ENCODE measurements at places on chromosomes 4 and X.

- DNase-seq = no peak
Measured at GRCh38 chr4:53346920-53347852, 18.7 kb downstream of the SCFD2 start.

DNA sequence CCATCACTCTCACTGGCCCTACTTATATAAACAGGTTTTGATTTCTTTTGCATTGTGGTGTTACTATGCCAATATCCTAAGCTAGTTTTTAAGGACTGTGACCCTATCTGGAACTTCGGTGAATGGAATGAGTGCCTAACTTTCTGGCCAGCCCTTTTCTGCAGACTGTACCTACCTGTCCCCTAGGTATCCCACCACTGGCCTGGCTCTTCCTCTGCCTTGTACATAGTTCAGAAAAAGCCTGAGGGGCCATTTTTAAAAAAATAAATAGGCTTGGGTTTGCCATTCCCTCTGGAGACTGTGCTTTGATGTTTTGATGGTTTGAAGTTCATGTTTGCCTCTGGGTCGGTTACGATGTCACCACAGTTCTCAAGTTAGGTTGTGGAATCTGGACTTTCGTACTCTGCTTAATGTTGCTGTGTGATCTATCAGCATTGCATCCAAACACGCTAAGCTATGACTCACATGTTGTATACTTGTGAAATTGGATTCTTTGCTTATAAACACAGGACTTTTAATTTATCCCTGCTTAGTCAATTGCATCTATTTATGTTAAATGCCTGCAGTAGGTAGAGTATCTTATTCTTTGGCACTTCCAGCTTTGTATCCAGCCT, 182.0 kb downstream of the ANKRD50 start:
- no peak for DNase-seq

GRCh38 chrX:37785569-37785968, 5.7 kb downstream of the CYBB start:
- no peak for DNase-seq

GRCh38 chr4:158936238-158936637, 166.6 kb upstream of the RAPGEF2 start:
- DNase-seq = no peak

- no peak for DNase-seq
Measured at GRCh38 chr4:128600996-128601871, 208.3 kb upstream of the JADE1 start.

DNA sequence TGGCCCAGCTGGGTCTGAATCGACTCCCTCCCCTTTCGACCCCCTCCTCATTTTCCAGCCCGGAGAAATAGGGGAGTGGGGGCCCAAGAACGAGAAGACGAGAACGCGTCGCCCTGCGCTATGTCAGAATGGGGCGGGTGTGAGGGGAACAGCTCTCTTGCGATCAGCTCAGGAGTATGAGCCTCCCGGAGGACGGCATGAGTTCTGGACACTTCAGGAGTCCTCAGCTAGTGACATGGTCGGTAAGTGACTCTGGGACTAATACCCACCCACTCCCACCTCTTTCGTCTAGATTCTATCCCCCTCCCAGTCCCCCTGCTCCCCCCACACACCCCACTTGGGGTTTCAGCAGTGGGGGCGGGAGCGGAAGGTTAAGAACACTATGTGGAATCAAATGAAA, 944 bp downstream of the KLF8 start:
- DNase-seq = peak; percentile 46

DNA sequence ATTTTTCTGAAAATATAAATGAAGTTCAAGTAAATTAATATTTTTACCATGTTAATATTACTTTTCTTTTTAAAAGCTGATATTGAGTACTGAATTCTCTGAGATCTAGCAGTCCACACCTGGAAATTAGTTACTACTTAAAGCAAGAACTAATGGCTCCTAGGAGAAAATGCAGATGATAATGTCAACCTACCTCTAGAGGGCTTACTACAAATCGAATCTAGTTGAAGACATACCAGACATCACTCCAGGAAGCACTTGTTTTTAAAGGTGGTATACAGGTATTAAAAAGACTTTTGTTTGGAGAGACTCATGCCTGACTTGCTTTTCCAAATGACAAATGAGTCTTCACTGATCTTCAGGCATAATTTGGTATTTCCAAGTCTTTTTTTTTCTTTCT, 516.4 kb upstream of the BOD1L1 start:
- DNase-seq = no peak

DNA sequence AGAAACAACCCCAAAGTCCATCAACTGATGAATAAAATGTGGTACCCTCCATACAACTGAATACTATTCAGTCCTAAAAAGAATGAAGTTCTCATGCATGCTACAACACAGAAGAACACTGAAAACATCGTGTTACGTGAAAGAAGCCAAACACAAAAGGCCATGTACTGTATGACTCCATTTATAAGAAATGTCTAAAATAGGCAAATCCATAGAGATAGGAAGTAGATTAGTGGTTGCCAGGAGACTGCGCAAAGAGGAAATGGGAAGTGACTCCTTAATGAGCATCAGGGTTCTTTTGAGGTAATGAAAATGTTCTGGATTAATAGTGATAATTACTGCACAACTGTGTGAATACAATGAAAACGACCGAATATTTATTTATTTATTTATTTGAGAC, 23.4 kb downstream of the FBXW7 start:
- no peak for DNase-seq

GRCh38 chr4:75102787-75103085, 169.8 kb downstream of the PARM1 start:
- no peak for DNase-seq

DNA sequence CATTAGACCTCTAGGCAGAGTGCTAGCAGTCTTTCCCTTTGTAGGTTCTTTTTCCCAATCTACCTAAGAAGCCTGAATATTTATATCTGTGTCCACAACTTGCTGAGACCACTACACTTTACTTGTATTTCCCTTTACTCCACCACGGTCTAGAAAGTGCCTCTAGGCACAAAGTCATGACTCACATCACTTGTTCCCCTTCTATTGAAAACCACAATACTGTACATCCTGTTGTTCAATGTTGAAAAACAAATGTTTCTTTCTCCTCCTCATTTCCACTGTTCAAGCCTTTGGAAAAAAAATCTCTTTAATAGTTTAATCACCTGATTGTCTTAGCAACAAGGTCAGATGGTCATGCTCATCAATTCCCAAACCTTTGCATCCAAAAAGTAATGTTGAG, 326.7 kb downstream of the GUCY2F start:
- no peak for DNase-seq

DNA sequence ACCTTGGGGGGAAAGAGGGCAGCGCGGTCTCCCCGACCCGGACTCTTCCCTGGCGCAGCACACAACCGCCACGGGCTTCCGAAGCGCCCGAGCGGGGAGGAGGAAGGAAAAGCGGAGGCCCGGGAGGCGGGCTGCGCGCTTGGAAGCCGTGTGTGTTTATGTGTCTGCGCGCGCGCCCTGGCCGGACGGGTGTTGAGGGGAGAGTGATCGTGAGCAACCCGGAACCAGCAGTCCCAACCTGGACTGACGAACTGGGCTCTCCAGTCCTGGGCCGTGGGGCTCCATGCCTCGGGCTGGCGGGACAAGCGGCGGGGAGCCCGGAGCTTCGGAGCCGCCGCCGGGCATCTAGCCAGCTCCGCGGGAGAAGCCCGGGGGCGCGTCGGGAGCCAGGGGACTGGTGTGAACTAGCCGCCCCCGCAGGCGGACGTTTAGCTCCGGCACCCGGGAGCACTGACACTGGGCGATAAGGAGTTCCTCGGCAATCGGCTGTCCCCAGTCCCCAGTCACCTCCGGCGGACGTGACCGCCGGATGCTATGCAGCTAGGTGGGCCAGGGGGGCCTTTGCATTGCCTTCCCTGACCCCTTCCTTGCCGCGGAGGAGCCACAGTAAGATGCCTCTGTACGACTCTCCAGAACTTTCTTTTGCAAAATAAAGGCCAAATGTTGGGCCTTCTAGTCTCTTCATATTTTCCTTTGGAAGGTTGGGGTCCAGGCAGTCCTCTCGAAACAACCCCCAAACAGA, 74.8 kb upstream of the BCOR start:
- peak; percentile 67 for DNase-seq

- no peak for DNase-seq
Measured at GRCh38 chr4:41177016-41177415, 37.3 kb downstream of the APBB2 start.

DNA sequence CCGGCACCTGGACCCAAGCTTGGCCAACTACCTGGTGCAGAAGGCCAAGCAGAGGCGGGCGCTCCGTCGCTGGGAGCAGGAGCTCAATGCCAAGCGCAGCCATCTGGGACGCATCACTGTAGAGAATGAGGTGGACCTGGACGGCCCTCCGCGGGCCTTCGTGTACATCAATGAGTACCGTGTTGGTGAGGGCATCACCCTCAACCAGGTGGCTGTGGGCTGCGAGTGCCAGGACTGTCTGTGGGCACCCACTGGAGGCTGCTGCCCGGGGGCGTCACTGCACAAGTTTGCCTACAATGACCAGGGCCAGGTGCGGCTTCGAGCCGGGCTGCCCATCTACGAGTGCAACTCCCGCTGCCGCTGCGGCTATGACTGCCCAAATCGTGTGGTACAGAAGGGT, 3.7 kb downstream of the SUV39H1 start:
- no peak for DNase-seq

DNA sequence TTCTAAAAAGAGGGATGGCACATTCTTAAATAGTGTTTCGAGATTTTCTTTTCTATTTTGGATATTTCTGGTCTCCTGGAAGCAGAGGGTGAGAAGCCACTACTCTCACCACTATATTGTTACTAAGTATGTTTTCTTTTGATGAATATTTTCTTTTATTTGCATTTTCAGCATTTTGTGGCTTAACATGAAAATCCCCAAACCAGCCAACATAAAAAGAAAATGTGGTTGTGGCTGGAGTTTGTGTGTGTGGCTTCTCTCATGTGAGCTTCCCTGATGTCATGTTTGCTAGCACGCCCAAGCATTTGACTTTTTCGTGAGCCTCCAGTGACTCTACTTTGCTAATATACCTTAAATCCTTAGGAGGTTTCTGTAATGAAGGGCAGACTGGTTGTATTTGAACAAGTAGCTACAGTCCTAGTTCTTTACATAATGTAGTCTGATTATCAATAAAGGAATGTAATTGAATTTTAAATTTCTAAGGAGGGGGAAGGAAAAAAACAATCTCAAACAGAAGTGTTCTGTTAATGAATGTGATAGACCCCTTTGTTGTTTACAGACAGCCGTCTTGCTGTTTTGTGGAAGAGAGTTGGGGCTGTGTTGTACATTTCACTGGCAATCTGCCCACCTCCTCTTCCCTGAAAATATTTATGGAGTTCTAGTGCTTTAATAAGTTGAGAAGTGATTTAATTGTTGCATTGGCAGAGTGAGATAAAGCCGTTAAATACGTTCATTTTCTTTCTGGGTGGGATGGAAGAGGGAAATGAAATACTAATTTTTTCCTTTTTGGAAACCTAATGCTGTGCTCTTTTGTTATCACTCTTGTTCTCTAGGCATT, 114.6 kb downstream of the ARHGAP10 start:
- DNase-seq = no peak

DNA sequence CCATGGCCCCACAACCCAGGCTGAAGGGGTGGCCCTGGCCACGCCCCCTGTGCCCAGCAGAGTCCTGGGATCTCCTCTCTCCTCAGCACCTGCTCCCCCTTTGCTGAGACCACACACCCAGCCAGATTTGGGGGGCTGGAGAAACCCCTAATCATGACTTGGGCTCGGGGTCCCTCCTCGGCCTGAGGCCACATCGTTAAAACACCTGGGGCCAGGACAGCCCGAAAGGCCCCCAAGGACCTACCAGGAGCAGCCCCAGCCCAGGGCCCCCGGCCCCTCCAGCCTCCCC, 116.7 kb downstream of the FAM53A start:
- DNase-seq = no peak

DNA sequence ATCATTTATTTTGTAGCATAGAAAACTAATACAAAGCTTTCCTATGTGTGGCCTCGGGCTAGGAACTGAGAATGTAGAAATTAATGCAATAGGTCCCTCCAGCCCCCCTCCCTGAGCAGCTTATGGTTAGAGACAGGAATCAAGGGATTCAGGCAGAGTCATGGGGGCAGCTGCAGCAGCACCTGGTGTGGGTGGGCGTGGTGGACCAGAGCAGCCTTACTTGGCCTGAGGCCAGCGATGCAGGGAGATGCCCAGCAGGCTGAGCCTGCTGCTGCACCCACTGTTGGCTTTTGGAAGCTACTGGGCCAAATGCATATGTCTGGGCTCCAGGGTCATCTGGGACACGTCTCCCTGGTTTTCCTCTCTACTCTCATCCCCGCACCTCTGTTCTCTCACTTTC, 74.0 kb downstream of the STK32B start:
- no peak for DNase-seq

DNA sequence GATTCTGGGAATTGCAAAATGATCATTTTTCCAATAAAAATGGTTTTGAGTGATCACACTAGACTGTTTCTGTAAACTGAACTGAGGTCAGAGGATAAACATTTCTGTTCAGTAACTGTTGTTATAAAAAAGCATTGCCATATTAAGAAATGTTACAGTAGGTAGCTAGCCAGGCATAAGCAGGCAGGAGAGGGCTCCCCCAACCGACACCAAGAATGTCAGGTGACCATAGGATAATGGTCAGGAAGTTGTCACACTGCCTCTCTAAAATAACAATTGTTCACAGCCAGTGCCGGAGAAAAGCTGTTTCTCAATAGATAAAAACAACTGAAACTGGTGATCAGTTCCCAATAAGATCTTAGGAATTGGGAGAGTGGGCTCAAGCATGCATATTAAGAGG, 306.2 kb upstream of the SLIT2 start:
- DNase-seq = no peak

GRCh38 chr4:56535915-56536314, 30.3 kb downstream of the ARL9 start:
- no peak for DNase-seq

GRCh38 chrX:121216641-121217374, 169.4 kb downstream of the GLUD2 start:
- DNase-seq = no peak

DNA sequence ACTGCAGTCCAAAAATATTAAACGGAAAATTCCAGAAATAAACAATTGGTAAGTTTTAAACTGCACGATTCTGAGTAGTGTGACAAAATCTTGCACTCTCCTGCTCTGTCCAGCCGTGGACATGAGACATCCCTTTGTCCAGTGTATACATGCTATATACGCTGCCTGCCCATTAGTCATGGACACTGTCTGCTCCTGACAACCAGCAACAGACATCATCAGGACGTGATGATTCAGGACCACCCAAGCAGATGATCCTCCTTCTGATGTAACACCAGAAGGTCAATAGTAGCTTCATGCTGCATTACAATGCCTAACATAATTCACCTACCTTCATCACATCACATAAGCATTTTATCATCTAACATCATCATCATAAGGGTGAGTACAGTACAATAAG, 36.3 kb downstream of the ATRX start:
- DNase-seq = no peak

GRCh38 chr4:61827907-61828391, 627.8 kb downstream of the ADGRL3 start:
- DNase-seq = no peak

DNA sequence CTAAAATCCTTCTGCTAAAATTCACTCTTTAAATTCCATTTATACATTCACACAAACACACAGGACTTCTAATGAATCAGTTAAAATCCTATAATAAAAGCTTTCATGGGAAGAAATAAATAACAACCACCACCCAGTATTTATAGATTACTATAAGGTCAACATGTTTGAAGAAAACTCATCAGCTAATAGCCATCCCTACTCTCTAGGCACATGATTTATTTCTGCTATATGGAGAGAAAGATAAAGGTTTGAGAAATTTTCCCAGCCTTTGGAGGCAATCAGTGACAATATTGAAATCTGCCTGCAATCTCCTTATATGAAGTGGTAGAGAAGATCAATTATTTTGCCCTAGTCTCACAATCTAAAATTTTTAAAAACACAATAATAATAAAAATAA, 1038.9 kb upstream of the DIAPH2 start:
- DNase-seq = no peak

Measured in ecto neural progenitor cell (in vitro differentiated cells).